ENCODE measurements at places on chromosomes 7 and 10. TPM values are rescaled to one million over a fixed set of nuclear protein-coding genes. Genes with fewer than 3 reads are reported as not detected.

Gene GPR22
- not detected for total RNA-seq

GRCh38 chr7:106176414-106177299 is 64.5 kb upstream of the SYPL1 start:
- H3K36me3 ChIP-seq: no peaks in the 10 kb centered on the region
- DNase-seq: peak; percentile 88
- peaks cover 15% of the 10 kb centered on the region for H3K4me1 ChIP-seq
- no peak overlapping the region for H3K4me3 ChIP-seq
- H3K27me3 ChIP-seq: no peaks in the 10 kb centered on the region
- H3K27ac ChIP-seq: no peak overlapping the region

DNA sequence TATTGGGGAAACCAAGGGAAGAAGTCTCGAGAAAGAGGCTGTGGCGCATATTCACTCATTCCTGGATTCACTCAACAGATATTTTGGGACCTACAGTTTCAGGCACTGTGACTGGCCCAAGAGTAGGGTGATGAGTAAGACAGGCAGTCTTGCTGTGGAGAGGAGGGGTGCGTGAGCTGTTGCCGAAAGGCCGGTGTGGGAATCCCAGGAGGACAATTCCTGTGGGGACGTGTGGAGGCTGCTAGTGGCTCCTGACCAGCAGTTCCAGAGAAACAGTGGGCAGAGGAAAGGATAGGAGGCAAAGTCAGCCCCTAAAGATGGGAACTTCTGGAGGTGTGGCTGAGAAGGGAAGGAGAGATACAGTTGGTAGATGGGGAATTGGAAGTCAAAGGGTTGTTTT is 59.3 kb upstream of the GRB10 start:
- H3K4me3 ChIP-seq: no peak overlapping the region
- H3K27me3 ChIP-seq: no peaks in the 10 kb centered on the region
- no peak overlapping the region for H3K27ac ChIP-seq
- H3K4me1 ChIP-seq: no peaks in the 10 kb centered on the region

DNA sequence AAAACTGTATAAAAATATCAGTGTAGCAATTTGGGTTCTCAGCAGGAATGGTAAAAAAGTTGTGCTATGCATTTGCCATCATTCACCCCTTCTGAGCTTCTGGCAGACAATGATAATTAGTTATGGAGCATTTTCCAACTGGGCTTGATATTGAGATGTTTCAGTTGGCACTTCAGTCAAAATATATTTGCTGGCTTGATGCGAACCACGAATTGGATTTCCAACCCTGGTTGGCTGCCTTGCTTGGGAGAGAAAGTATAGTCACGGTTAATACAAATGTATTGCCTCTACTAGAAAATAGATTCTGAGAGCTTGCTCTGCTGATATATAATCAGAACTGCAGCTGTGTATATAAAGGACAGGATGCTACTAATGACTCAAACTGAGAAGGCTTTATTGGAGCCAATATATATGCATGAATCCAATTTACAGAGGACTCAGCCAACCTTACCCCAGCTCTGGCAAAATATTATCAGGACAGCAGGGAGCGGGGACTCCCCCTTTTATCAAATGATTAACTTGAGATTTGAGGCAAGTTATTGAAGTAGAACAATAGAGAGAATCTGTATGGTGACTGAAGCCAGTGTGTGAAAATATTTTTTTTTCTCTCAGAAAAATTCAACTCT is 219.8 kb upstream of the SMIM30 start:
- H3K4me1 ChIP-seq: no peaks in the 10 kb centered on the region
- no peak for DNase-seq
- H3K36me3 ChIP-seq: no peaks in the 10 kb centered on the region
- H3K4me3 ChIP-seq: no peak overlapping the region
- no peaks in the 10 kb centered on the region for H3K27me3 ChIP-seq

Gene SPDYE11
- not detected for total RNA-seq

DNA sequence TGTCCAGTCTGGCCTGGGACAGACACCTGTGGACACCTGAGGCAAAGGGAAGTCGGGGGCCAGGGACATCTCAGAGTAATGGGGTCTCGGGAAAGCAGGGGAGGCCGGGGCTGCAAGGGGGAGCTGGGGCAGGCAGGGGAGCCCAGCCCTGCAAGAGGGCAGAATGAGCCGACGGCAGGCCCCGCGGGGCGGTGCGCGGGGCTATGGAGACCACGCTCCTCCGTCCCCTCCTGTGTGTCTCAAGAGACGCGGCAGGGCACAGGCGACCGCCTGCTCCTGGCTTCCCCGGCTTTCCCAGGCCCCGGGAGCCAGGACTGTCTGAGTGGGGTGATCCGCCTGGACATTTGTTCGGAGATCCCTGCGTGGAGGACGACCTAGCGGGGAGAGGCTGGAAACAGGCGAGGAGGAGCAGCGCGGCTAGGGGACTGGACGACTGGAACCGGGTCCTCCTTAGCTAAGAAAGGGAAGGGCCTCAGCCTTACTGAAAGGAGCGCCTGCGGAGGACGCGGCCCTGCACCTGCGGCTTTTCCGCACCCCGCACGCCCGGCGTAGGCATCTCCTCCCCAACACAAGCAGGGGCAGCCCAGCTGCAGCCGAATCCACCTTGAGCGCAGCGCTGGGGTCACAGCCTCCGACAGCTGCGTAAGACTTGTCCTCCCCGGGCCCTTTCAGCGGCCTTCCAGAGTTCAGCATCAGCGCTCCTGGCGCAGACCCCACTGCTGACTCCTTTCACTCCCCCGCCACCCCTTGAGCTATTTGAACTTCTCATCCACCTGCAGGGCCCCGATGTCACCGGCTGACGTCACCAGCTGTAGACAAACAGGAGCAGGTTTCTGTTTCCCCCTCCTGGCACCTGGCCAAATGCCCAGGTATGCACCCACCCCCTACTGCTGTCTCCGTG is 176.4 kb downstream of the ZNF248 start:
- no peaks in the 10 kb centered on the region for H3K36me3 ChIP-seq
- no peak for DNase-seq
- H3K27me3 ChIP-seq: no peaks in the 10 kb centered on the region
- no peak overlapping the region for H3K27ac ChIP-seq

- peak within 1 kb of the TSS; percentile 100 for H3K27ac ChIP-seq
- peaks cover 9% of the 10 kb centered on the region for H3K4me1 ChIP-seq
- peak within 1 kb of the TSS; percentile 95 for H3K4me3 ChIP-seq
- no peaks in the 10 kb centered on the region for H3K27me3 ChIP-seq
- no peaks in the 10 kb centered on the region for H3K36me3 ChIP-seq
These were observed at the start of gene LANCL2 for GRCh38 chr7:55365205-55365674. Gene LANCL2, plus strand, starts transcription at chr7:55365337. Its CDS starts 689 bp downstream, at chr7:55366026.

- H3K4me1 ChIP-seq: no peaks in the 10 kb centered on the region
- H3K27me3 ChIP-seq: no peaks in the 10 kb centered on the region
- H3K4me3 ChIP-seq: no peak overlapping the region
- peak overlapping the region; percentile 43 for H3K27ac ChIP-seq
These were observed 28.5 kb downstream of the EPC1 start for GRCh38 chr10:32318476-32318896.

- H3K4me3 ChIP-seq: no peak overlapping the region
- H3K27me3 ChIP-seq: no peaks in the 10 kb centered on the region
- H3K27ac ChIP-seq: peak overlapping the region; percentile 8
- peaks cover 18% of the 10 kb centered on the region for H3K4me1 ChIP-seq
- H3K36me3 ChIP-seq: no peaks in the 10 kb centered on the region
These were observed 45.5 kb upstream of the CYTH3 start for GRCh38 chr7:6317797-6318438.

- H3K27me3 ChIP-seq: no peaks in the 10 kb centered on the region
- no peaks in the 10 kb centered on the region for H3K36me3 ChIP-seq
- H3K4me1 ChIP-seq: no peaks in the 10 kb centered on the region
- no peak overlapping the region for H3K27ac ChIP-seq
- no peak overlapping the region for H3K4me3 ChIP-seq
- DNase-seq: no peak
These were observed 606.4 kb downstream of the SORCS1 start for GRCh38 chr10:106557951-106558733.

GRCh38 chr7:98418636-98419315 is 17.9 kb upstream of the BAIAP2L1 start:
- H3K27me3 ChIP-seq: no peaks in the 10 kb centered on the region
- no peaks in the 10 kb centered on the region for H3K36me3 ChIP-seq
- no peak overlapping the region for H3K27ac ChIP-seq
- no peaks in the 10 kb centered on the region for H3K4me1 ChIP-seq

DNA sequence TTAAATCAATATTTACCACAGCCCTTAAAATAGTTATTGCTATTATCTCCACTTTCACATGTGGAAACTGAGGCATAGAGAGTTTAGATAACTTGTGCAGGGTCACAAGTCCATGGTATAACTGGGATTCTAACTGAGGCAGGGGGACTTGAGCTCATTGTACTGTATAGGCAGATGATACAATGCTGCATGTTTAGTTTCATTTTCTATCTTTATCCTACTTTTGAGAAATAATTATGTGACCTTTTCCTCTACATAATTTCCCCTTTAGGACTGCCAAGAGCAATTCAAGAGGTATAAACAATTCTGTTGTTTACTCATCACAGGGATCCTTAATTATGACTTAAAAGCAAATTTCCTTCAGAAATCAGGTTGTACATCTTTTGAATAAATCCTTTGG is 193.1 kb downstream of the SUGCT start:
- H3K4me3 ChIP-seq: no peak overlapping the region
- H3K36me3 ChIP-seq: no peaks in the 10 kb centered on the region
- H3K27me3 ChIP-seq: no peaks in the 10 kb centered on the region
- no peak overlapping the region for H3K27ac ChIP-seq
- no peak for DNase-seq
- H3K4me1 ChIP-seq: peaks cover 9% of the 10 kb centered on the region

- H3K4me1 ChIP-seq: no peaks in the 10 kb centered on the region
- no peak for DNase-seq
- no peak overlapping the region for H3K4me3 ChIP-seq
- no peaks in the 10 kb centered on the region for H3K27me3 ChIP-seq
- no peak overlapping the region for H3K27ac ChIP-seq
- no peaks in the 10 kb centered on the region for H3K36me3 ChIP-seq
These were observed 147.3 kb upstream of the VSTM2A start for GRCh38 chr7:54394834-54395233.

DNA sequence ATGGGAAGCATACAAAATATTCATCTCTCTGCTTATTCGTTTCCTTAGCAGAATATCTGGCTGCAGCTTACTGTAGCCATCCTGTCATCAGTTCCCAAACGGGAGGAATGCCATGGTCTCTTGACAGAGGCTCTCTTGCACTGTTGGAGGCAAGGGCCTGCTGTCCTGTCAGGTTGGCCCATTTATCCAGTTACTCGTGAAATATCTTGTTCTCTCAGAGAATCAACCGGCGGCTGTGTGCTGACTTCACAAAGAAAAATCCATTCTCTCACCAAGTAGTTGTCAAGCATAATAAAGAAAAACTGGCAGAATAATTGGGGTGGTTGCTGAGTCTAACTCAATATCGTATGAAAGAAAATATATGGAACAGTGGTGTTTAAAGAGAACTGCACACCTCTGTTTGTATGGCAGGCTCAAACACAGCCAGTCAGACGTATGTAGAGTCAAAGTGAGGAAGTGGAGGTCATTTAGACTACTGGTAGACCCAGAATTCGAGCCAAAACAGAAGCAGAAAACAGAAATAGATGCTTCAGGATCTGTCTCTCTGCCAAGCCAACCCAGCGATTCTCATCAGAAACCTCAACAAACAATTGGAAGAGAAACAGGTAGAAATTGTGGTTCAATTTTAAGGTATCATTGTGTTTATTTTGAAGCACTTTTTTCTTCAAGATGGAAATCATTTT is 349.2 kb upstream of the PRKCQ start:
- no peaks in the 10 kb centered on the region for H3K27me3 ChIP-seq
- no peak overlapping the region for H3K27ac ChIP-seq
- no peak overlapping the region for H3K4me3 ChIP-seq

Gene OPN1SW
- total RNA-seq: not detected

GRCh38 chr7:33903791-33904680 is 1.3 kb upstream of the BMPER start:
- no peaks in the 10 kb centered on the region for H3K36me3 ChIP-seq
- peak overlapping the region; percentile 76 for H3K4me3 ChIP-seq
- H3K27ac ChIP-seq: peak overlapping the region; percentile 65
- DNase-seq: peak; percentile 33

DNA sequence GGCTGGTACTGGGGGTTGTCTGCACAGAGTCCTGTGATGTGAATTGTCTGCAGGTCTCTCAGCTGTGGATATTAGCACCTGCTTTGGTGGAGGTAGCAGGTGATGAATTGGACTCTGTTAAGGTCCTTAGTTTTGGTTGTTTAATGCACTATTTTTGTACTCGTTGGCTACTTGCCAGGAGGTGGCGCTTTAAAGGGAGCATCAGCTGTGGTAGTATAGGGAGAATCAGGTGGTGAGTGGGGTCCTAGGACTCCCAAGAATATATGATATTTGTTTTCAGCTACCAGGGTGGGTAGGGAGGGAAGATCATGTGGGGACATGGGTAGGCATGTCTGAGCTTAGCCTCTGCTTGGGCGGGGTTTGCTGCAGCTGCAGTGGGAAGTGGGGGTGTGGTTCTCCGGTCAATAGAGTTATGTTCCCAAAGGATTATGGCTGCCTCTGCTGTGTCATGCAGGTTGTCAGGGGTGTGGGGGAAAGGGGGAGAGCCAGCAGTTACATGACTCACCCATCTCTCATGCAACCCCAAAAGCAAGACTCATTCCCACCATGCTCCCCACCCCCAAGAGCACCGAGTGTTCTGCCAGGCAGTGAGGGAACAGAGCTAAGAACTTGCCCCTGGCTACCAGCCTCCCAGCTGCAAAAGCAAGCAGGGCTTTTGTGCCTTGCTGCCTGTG is 53.7 kb upstream of the ZNF273 start:
- H3K4me3 ChIP-seq: no peak overlapping the region
- no peak for DNase-seq
- no peak overlapping the region for H3K27ac ChIP-seq
- H3K27me3 ChIP-seq: no peaks in the 10 kb centered on the region

DNA sequence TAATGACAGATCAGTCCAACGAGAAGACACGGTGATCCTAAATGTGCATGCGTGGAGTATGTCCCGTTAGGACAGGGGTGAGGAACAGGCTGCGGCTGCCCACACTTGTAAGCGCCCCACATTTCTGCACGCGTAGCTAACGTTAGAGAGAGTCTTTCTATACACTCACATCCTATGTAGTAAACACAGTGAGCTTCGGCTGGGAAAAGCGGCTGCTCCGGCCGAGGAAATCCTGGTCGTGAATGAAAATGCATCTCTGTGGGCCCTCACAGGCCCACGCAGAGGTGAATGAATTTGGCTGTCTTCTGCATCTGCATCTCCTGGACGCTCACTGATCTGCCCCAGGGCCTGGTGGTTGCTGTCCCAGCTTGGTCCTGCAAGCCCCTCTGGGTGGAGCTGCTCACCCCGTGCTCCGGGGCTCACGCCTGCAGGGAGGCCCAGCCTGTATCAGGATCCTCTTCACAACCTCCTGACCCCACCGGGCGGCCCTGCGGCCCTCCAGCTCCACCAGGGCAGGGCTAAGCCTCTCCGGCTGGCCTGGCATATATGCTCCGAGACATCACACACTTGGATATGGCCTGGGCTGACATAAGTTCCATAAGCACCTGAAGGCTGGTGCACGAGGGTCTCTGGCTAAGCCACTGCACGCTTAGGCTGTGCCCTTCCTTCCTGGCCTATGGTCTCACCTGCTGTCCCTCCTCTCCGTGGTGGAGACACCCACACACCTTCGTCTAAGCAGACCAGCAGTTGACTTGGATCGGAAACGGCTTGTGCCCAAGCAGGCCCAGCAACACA is 117.9 kb upstream of the DIP2C start:
- no peak overlapping the region for H3K4me3 ChIP-seq
- no peak overlapping the region for H3K27ac ChIP-seq
- H3K36me3 ChIP-seq: peaks cover 68% of the 10 kb centered on the region

Gene LRRD1
- 0.42 TPM for total RNA-seq
